Stimulated activated naive CD4-positive, alpha-beta T cell treated with Interleukin-2 at 50 U/mL for 16 hours (primary cell): ENCODE measurements at places on chromosomes 5 and 9.

- DNase-seq = no peak
These were observed 42.3 kb downstream of the COL23A1 start for GRCh38 chr5:178547753-178548415.

DNA sequence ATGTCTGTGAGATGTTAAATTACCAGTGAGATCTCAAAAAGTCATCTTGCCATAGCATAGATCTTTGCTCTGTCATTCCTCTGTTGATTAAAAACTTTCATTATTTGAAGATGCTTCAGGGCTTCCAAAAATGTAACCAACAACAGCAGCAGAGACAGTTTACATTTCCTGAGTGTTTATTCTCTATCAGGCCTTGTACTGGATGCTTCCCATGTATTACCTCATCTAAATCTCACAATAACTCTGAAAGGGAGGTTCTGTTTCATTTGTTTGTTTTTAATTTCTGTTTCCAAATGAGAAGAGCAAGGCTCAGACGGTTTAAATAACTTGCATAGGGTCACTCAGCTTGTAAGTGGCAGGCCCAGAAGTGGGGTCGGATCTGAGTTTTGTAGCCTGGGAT is 45.2 kb downstream of the MRRF start:
- DNase-seq = no peak

DNA sequence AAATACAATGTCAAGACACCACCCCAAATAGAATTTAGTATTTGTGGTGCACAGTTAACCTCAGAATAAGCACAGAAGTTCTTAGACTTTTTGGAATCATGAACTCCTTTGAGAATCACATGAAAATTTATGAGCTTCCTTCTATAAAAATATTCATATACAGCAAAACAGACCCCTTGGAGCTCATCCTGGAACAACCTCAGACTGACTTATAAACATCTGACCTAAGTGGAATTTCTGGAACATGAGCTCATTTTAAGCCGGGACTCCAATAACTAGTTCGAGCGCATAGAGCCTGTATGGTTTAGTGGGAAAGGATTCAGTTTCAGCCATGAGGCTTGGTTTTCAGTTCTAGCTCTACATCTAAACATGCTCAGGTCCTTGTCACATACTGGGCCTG is 192.3 kb downstream of the DEPDC1B start:
- no peak for DNase-seq

DNA sequence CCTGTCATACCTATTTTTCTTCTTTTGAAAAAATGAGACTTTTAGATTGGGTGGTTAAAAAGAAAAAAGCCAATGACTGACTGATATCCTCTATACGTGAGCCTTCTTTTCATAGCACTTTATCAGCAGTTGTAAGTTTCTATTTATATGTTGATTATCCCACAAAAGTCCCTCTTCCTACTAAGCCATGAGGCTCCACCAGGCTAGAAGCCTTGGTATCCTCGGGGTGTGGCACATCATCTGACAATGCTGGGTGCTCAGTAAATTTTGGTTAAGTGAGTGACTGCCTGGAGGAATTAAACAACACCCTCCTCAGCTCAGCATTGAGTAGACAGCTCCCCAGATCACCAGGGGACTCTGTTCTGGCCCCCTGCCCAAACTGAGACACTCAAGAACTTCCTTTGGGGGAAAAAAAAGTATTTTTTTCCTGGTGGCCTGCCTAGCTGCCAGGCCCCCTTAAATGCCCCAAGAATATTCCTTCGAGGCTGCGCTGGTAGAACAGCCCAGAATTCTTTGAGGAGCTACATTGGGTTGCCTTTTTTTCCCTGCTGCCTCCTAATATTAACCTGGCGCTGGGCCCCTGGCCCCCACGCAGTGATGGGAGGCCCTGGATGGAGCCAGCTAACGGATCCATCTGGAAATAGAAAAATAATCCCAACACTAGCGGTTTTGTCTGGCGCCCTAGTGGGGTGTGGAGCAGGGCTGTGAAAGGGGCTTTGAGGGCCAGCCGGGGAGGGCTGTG is 23.4 kb upstream of the COL27A1 start:
- no peak for DNase-seq

DNA sequence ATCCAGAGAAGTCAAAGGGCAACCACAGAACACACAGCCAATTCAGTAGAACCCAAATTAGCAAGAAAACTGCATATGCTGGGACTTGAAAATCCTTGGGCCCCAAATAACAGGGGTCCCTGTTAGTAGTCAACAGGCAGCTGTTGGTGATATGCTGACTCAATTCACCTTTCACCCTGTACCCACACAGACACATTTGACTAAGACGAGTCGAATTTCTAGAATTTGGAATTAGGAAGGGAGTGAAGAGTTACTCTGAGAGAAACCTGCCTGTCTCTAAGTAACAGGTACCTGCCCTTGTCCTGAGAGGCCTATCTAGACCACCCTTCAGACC is 821 bp upstream of the VCP start:
- DNase-seq = no peak

GRCh38 chr9:94693485-94694204 is 32.9 kb upstream of the AOPEP start:
- DNase-seq = no peak

GRCh38 chr5:155591273-155591672 is 577.7 kb downstream of the KIF4B start:
- no peak for DNase-seq
